ENCODE measurements at places on chromosomes 16 and 17.

- no peak for DNase-seq
Observed at GRCh38 chr17:44005527-44006271, 1.3 kb downstream of the NAGS start.

DNA sequence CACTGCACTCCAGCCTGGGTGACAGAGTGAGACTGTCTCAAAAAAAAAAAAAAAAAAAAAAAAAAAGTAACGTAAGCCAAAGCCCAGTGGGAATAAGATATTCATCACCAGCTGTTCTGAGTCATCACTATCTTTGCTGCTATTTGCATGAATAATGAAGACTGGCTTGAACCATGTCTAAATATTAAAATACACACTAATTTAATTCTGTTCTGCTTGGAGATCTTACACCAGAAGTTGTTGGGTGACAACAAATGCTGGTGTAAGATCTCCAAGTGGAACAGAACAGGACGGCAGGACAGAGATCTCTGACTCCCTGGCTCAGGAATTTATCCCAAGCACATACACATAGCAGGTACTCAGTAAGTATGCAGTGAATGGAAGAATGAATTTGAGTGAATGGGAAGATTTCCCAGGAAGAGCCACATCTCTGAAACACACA is 19.6 kb downstream of the DNAH17 start:
- DNase-seq: no peak

GRCh38 chr16:65339062-65339461 is 217.2 kb upstream of the CDH11 start:
- DNase-seq: no peak

- DNase-seq: peak; percentile 49
Observed at GRCh38 chr16:2500918-2501750, 12.6 kb upstream of the ATP6V0C start.

DNA sequence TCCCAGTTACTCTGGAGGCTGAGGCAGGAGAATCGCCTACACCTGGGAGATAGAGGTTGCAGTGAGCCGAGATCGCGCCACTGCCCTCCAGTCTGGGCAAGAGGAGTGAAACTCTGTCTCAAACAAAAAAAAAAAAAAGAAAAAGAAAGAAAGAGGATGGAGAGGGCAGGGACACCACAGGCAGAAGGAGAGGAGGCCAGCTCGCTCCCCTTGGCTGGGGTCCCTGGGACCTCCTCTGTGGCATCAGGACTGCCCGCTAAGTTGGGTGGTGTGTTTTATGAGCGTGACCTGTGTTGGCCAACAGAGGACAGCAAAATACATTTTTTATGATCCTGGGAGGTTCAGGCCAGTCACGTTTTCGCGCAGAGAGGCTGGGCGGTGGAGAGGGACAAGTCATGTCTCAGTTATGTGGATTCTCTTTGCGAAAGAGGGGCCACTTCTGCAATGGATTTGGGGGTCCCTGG is 229.6 kb downstream of the MRTFB start:
- DNase-seq: no peak
